NCI-H526 (cell line): ENCODE measurements at places on chromosomes 4 and X.
A peak's percentile ranks its signal among the peaks of the same experiment; 100 is the strongest.

- DNase-seq: peak; percentile 63
Observed at GRCh38 chr4:86891762-86892635, at the start of gene C4orf36. Gene C4orf36 (minus strand): TSS chr4:86892422. CDS start chr4:86891520, 902 bp downstream.

- no peak for DNase-seq
Observed at GRCh38 chr4:10492464-10492863, 35.2 kb upstream of the ZNF518B start.

DNA sequence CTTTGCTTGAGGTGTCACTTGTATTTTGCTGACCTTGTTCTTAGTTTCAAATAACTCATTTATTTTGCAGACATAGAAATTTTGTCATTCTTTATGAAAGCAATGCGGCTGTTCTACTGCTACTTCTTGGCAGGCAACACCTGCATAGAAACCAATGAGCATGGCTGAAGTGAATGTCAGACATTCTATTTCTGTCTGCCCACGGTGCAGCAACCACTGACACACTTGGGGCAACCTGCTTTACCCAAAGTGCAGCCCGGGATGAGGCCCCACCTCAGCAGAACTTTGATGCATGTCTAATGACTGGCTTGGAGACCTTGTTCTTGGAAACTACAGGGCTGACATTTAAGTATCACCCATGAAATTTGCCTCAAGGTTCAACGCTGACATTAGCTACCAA, 93.6 kb downstream of the RBM47 start:
- DNase-seq: no peak

DNA sequence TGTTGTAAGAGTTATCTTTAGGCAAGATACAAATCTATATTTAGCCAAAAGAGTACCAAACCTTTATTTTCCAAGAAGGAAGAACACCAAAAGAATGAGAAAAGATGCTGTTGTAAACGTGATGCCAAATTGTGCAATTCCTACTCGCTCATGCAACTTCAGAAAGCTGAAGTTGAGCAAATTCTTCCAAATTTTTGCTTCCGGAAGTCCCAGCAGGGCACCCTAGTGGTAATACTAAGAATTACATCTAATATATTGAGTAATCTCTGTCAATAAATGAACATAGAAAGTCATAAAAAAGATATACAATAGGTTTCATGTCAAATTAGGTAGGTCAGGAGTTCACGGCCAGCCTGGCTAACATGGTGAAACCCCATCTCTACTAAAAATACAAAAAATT, 36.0 kb upstream of the SMARCAD1 start:
- DNase-seq: no peak

- no peak for DNase-seq
Observed at GRCh38 chr4:20944961-20945360, 244.7 kb downstream of the PACRGL start.

DNA sequence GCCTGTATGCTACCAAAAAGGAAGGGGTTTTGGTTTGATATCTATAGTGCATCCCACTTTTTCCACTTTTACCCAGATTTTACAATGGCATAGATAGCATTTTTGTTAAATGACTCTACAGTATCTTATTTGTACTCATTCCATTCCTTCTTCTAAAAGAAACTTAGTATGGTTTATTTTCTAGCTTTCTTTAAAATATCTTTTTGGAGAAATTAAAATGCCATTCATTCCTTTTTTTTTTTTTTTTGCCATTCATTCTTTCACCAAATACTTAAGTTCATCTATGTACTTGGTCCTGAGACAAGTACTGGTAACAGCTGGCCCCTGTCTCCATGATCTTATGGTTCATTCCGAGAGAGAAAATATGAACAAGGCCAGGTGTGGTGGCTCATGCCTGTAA, 49.1 kb downstream of the MID1 start:
- no peak for DNase-seq

GRCh38 chrX:125544856-125545255, 225.2 kb downstream of the TEX13C start:
- DNase-seq: no peak

GRCh38 chrX:150536455-150537116, 31.8 kb upstream of the MTM1 start:
- DNase-seq: no peak
